Gastrocnemius medialis (tissue), 4 donors: ENCODE measurements at places on chromosomes 7 and 10.

GRCh38 chr10:77121829-77122228 is 515.8 kb downstream of the KCNMA1 start:
- no peak for DNase-seq

DNA sequence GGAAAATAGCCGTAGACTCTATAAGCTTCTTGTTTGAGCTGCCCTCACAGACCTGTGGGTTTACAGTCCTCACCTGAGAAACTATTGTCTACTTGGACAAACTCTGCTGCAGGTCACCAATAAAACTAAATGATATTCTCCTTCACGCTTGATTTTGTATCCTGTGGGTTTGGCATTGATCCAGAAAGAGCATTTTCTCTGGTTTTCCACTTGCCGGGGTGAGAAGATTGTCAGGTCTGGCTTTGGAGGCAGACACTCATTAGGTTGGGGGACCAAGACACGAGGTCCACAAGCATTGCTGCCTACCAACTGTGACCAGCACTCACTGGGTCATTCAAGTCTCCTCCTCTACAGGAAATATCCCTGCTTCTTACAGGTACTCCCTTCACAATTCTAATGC is 68.5 kb downstream of the CDC14C start:
- DNase-seq, result no peak

GRCh38 chr10:61411706-61412105 is 41.5 kb downstream of the TMEM26 start:
- DNase-seq, result no peak

- no peak for DNase-seq
These were observed 368.4 kb downstream of the TFEC start for GRCh38 chr7:115662120-115662519.

- no peak for DNase-seq
These were observed 15.9 kb downstream of the ITPRIP start for GRCh38 chr10:104322416-104322782.

DNA sequence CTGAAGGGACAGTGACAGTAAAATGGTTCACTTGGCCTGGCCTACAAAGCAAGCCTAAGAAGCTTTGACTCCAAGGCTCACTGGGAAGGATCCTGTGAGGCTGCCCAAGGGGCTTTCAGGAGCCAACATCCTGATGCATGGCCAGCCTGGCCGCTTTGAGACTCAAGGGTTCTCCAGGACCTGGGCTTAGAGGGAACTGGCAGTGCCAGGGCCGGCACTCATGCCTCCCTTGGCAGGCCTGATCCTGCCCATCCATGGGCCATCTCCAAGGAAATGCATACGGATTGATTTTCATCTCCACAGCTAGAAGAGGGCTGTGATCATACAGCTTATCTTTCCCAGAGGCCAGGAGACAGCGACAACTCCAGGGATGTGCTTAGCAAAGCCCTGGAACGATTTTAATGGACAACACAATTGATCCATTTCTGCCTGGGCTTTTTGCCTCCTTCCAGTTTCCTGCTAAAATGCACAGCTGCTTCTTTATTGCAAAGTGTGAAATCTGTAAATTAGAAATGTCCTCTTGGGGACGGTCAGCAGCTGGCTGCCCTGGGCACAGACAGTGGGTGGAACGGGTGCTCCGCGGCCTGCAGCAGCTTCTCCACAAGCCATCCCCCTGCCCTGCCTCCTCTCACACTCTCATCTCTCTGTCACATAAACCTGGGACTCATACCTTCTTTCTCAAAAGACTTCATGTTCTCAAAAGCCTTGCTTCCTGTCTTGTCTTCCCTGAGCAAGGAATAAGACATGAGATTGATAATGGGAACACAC is 288.5 kb downstream of the GRID1 start:
- DNase-seq, result no peak
